IPS DF 19.7 (cell line): ENCODE measurements at places on chromosomes 5 and 9.

GRCh38 chr9:111839987-111840386, 45.2 kb upstream of the SHOC1 start:
- no peak for DNase-seq

GRCh38 chr9:116313638-116314037, 160.0 kb downstream of the PAPPA start:
- DNase-seq, result no peak

- DNase-seq, result no peak
These were observed 55.8 kb downstream of the PDE8B start for GRCh38 chr5:77266291-77266690.

GRCh38 chr5:158039911-158040347, 181.0 kb upstream of the CLINT1 start:
- DNase-seq, result no peak

- DNase-seq, result no peak
These were observed 36.2 kb upstream of the CXXC5 start for GRCh38 chr5:139611703-139612584.
